ENCODE measurements at places on chromosomes 16 and 17. TPM values are rescaled to one million over a fixed set of nuclear protein-coding genes. Genes with fewer than 3 reads are reported as not detected.
A peak's percentile ranks its signal among the peaks of the same experiment; 100 is the strongest.

QPRT gene
- 3.6 TPM for total RNA-seq

DNA sequence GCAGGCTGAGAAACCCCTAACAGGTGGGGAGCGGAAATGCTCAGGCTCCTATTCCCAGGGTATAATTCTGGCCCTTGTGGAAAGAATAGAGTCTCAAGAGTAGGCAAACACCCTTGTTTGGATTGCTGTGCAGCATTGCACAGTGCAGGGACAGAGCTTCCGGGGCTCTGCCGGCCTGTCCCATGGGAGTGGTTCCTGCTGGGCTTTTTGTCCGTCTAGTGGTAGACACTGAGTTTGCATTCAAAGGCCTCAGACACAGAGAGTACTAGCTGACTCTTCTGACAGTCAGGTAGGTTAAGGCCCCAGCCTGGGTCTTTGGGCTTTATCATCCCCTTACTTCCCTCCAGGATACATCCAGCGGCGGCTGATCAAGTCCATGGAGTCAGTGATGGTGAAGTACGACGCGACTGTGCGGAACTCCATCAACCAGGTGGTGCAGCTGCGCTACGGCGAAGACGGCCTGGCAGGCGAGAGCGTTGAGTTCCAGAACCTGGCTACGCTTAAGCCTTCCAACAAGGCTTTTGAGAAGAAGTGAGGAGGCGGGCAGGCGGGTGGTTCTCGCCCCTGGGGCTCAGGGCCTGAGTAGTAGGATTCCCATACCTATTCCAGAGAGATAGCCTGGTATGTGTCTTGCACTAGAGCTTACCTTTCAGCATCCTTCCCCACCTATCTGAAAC lies 18.1 kb downstream of the POLR2A start:
- peaks cover 76% of the 10 kb centered on the region for H3K36me3 ChIP-seq
- no peaks in the 10 kb centered on the region for H3K27me3 ChIP-seq
- DNase-seq, result no peak
- H3K27ac ChIP-seq, result no peak overlapping the region
- no peaks in the 10 kb centered on the region for H3K4me1 ChIP-seq

- peaks cover 4% of the 10 kb centered on the region for H3K4me1 ChIP-seq
- no peaks in the 10 kb centered on the region for H3K27me3 ChIP-seq
- peak; percentile 72 for DNase-seq
- no peak overlapping the region for H3K4me3 ChIP-seq
These were observed 161.1 kb upstream of the CACNG5 start for GRCh38 chr17:66673668-66674276.

FAM171A2 gene
- 3.2 TPM for total RNA-seq

- H3K36me3 ChIP-seq, result peaks cover 8% of the 10 kb centered on the region
- no peak overlapping the region for H3K27ac ChIP-seq
- DNase-seq, result no peak
- H3K4me1 ChIP-seq, result peaks cover 15% of the 10 kb centered on the region
- H3K4me3 ChIP-seq, result no peak overlapping the region
These were observed 1.9 kb upstream of the SMIM5 start for GRCh38 chr17:75631353-75631752.

ITGA2B gene
- under 0.01 TPM for total RNA-seq

- peaks cover 19% of the 10 kb centered on the region for H3K4me1 ChIP-seq
- H3K4me3 ChIP-seq, result no peak overlapping the region
- no peak overlapping the region for H3K27ac ChIP-seq
These were observed 1.2 kb upstream of the TMEM88 start for GRCh38 chr17:7853691-7854038.

SEC14L1 gene
- 27.8 TPM for total RNA-seq

DNA sequence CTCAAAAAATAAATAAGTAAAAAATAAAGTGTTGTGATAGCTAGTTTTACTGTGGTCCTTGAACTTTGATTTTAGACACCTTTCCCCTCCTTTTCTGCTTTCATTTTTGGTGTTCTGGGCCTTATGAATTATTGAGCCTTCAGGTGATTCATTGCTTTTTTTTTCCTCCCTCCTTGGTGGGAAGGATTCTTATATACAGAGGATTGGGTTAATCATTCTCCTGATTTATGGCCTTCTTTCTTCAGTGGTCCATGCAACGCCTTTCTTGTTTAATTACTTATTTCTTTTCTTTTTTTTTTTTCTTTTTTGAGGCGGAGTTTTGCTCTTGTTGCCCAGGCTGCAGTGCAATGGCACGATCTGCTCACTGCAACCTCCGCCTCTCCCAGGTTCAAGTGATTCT lies 8.0 kb upstream of the MYL4 start:
- H3K4me1 ChIP-seq, result peaks cover 17% of the 10 kb centered on the region
- H3K27me3 ChIP-seq, result no peaks in the 10 kb centered on the region
- H3K4me3 ChIP-seq, result no peak overlapping the region
- H3K27ac ChIP-seq, result no peak overlapping the region
- DNase-seq, result no peak

DNA sequence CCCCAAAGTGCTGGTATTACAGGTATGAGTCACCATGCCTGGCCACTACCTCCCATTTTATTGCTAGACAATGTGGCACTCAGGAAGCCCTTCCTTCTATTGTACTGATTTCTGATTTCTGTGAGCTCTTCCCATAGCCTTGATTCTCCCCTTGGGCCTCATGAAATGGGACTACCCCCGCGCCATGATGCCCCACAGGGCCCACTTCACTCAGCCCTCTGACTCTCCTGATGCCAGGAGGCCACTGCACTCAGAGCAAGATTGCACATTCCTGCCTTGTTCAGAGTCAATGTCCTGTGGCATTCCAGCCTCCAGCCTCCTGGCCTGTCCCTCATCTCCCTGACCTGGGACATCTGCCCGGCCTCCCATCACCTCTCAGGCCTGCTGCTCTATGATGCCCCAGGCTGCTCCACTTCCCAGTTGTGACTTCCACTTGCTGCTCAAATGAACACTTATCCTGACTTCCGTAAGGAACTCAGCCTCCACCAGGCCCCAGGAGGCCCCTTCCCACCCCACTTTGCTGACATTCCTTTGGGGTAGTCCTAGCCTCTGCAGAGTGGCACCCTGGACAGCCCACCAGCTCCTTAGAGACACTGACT lies 66.6 kb upstream of the KSR1 start:
- DNase-seq, result no peak
- peaks cover 5% of the 10 kb centered on the region for H3K27me3 ChIP-seq
- no peak overlapping the region for H3K27ac ChIP-seq
- no peak overlapping the region for H3K4me3 ChIP-seq
- H3K4me1 ChIP-seq, result peaks cover 1% of the 10 kb centered on the region

SULT1A1 gene
- 1.6 TPM for total RNA-seq

DNA sequence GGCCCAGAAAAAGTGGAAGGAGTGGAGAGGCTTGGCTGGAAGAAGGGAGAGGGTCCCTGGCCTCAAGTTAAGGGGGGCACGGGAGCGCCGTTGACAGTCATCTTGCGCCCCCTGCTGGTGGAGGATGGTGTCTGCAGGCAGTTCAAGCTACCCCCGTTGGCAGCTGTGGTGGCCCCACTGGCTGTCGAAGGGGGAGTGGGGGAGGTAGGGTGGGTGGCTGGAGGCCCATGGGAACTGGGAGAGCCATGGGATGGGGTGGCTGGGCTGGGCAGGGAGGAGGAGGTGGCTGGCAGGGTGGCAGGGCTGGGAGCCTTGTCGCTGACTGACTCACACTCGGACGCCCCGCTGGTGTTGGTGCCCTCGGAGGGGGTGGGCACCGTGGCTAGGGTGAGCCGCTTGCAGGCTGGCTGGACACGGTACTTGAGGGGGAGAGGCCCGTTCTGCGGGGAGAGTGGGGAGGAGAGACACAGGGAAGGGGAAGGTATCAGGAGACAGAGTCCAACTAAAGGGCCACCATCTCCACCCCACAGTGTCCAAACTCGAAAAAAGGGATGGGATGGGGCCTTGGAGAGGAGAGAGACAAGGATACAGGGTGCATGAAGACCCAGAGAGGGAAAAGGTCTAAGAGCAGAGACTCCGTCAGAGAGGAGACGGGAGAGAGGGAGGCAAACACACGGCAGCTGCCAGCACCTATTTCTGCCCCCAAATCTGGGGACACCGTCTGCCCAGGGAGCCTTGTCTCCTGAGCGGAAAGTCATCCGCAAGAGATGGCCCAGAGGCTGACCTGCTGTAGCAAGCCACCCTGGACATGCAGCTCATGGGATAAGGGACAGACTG lies 5.2 kb downstream of the CISD3 start:
- no peaks in the 10 kb centered on the region for H3K27me3 ChIP-seq
- H3K4me3 ChIP-seq, result no peak overlapping the region
- H3K27ac ChIP-seq, result no peak overlapping the region
- no peak for DNase-seq
- H3K4me1 ChIP-seq, result peaks cover 13% of the 10 kb centered on the region

ANKFN1 gene
- under 0.01 TPM for total RNA-seq

GRCh38 chr17:44348234-44348987 lies 3.3 kb downstream of the GRN start:
- H3K27me3 ChIP-seq, result no peaks in the 10 kb centered on the region
- H3K4me1 ChIP-seq, result peaks cover 4% of the 10 kb centered on the region
- no peak overlapping the region for H3K4me3 ChIP-seq
- peak; percentile 57 for DNase-seq
- no peak overlapping the region for H3K27ac ChIP-seq
- peaks cover 32% of the 10 kb centered on the region for H3K36me3 ChIP-seq

DNA sequence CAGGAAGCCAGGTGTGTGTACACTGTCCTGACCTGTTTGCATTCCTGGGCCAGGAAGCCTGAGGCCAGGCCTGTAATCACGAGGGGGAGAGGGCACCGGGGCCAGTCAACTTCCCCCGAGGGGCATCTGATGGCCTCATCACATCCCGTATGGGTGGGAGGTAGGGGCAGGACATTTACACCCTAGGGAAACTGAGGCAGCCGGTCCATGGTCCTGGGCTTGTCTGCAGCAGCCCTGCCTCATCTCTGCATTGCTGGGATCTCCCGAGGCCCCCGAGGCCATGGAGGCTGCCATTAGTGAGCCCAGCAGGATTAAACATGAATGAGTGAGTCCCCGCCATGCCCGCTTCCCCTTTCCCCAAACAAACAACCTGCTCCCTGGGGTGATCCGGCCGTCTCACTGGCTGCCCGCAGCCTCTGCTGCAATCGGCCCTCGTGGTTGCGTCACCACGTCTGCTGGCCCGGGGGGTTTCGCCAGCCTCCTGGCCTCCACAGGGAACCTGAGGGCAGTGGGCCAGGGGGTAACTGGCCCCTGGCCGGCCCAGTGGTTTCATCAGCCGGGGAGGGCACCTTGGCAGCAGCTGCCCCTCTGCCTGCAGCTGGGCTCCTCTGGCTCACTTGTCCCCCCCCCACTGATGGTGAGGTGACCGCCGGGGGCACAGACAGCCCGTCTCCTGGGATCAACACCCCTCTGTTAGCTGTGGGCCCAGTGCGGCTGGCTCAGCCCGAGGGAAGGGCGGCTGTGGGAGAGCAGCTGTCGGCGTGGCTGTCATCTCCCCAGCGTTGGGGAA lies 88.3 kb upstream of the GSE1 start:
- H3K27me3 ChIP-seq, result no peaks in the 10 kb centered on the region
- peak; percentile 49 for DNase-seq

DNA sequence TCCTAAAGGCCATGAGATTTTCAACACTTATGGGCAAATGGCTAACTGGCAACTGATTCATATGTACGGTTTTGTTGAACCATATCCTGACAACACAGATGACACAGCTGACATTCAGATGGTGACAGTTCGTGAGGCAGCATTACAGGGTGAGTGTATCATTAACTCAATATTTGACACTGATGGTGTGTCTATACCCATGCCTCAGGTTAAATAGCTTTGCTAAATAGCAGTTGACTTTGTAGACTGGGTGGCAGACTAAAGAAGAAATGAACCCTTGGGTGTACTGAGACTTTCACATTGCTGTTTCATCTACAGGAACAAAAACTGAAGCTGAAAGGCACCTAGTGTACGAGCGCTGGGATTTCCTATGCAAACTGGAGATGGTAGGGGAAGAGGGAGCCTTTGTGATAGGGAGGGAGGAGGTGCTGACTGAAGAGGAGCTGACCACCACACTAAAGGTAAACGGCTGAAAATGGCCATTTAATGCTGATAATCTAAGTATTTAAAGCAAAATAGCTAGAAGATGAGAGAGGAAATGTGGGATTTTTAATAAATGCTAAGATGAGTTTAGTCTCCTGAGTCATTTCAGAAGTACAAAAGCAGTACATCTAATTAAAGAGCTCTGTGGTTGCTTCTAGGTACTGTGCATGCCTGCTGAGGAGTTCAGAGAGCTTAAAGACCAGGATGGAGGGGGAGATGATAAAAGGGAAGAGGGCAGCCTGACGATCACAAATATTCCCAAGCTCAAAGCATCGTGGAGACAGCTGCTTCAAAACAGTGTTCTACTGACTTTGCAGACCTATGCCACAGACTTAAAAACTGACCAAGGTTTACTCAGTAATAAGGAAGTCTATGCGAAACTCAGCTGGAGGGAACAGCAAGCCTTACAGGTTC lies 3.0 kb downstream of the SETD6 start:
- no peak overlapping the region for H3K27ac ChIP-seq
- no peak overlapping the region for H3K4me3 ChIP-seq
- no peak for DNase-seq
- no peaks in the 10 kb centered on the region for H3K27me3 ChIP-seq

Measured in IMR-90 (cell line).